ENCODE measurements at places on chromosomes 3 and 15.

DNA sequence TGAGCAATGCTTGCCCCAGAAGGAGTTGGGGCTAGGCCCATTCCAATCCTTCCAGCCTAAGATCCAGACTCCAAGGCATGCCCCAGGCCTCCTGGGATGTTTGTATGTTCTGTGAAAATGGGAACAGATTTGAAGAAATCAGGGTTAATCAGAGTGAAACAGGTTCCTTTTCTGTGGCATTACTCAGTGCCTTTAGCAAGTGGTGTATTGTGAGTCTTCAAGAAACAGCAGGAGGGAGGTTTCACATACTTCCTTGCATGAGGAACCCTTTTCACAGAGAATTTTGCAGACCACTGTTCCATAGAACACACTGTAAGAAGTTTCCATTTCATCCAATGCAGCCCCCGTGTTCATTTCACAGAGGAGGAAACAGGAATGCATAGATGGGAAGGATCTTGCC is 8.4 kb upstream of the CDC25A start:
- no peak for DNase-seq

DNA sequence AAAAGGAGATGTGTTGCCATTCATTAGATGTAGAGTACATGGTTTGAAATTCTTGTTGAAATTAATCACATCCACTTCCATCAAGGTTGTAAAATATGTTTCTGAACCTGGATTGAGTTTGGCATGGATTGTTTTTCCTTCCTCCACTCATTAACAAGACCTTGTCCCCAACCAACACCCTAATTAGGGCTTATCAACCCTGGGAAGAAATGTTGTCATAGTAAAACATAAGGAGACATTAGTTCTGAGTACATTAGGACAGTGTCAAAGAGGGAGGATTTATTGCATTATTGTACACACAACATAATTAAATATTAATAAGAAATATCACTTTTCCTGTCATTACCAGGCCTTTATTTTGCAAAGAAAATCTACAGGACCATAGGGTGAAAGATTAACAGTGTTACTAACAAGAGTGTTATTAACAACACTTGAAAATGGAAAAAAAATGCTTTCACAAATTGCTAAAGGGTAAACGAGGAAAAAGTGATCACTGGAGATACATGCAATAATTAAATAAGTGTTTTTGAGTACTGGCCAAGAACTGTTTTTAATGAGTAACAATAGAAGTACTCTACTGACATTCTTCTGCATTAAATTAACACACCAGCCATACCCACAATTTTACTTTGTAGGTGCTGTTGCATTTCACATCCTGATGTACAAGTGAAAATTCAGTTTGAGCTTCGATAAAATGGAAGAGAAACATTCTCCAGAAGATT is 30.4 kb upstream of the WDR72 start:
- DNase-seq, result no peak

- no peak for DNase-seq
Observed at GRCh38 chr15:38538328-38539007, 26.1 kb downstream of the RASGRP1 start.

DNA sequence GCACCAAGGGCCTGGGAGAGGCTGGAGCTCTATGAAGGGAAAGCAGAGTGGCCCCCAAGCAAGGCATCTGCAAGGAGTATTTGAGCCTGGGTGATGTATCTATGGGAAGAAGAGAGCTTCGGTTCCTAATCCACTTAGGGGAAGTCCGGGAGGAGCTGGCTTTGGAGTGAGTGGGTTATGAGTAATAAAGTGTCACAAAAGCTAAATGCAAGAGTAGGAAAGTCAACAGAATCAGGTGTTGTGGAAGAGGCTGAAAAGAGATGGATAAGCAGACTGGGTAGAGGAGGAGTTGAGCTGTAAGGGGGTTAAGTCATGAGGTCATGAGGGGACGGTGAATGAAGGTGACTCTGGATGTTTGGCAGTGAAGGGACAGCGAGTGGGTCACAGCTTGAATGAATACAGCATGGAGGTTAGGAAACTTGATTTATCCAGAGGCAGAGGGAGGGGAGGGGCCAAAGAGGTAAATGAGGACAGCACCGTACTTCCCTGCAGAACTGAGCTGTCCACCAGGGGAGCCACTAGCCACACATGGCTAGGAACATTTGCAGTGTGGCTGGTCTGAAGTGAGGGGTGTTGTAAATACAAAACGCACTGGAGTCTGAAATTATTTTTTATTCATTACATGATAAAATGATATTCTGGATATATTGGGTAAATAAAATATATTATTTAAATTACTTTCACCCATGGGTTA is 83.3 kb downstream of the ADCY5 start:
- peak; percentile 61 for DNase-seq

DNA sequence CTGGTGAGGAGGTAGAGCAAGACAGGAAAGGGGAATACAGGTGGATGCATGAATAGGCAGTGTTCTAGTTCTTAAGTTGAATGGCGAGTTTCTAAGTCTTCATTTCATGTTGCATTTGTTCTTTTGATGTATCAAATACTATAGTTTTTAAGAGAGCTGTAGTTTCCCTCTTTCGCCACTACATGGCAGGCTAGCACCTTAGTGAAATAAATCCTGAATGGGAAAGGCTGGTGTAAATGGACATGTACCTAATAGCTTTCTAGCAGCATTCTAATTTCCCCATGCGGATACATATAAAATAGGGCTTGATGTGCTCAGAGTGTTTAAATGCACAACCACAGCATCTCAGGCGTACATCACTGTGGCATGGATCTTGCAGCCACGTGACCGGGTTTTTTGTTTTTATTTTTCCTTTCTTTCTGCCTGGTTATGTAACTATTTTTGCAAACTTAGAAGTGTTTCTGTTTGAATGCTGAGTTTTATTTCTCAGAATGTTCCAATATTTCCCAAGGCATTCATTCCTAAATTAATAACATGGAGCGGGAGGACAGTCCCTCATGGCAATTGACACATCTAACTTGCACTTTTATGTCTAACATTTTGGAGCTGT is 23.5 kb upstream of the CLN6 start:
- peak; percentile 90 for DNase-seq

DNA sequence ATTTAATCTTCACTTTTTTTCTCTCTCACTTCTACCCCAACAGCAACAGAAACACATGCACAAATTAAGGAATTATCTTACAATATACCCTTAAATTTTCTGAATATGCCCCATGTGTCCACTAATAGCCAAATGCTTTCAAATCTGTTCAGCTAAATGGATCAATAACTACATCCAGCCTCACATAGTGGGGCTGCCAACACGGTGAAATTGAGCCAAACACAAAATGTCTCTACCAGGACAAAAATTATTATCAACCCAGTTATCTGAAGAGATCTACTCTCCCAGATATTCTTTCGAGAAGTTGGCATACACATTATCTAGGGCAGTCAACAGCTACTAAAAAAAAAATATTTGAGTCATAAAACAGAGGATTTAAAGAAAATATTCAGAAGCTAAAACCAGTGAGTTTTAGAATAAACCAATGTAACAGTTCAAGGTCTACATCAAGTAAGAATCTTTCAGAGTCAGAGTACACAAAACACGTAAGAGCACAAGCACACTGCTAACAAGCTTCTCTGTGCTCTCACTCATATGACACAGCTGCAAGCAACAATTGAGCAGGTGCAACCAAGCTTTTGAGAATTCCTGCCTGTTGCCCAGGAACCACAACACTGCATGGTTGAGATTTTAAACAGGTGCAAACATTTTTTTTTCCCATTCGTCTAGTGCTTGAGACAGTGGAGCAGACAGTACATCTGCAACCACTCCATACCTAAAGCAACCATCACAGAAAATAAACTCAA is 247.7 kb downstream of the ZBTB20 start:
- no peak for DNase-seq

DNA sequence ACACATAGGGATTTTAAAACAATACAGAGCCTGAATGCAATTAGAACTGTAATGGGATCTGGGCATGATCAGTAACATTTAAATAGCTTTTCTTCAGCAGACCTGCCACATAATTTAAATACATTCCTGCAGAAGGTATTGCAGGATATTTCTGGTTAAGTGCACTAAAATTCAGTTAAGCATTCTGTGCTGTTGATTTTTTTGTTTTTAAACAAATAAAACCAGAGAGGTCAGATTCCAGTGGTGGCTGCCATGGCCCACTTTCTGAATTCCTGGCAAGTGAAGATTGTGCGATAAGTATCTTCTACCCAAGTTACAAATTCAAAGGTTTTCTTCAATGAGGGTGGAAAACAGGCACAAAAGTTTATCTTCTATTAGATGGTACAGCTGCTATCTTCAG is 98.7 kb downstream of the RAP2B start:
- no peak for DNase-seq

GRCh38 chr3:136427236-136427635 is 177.1 kb downstream of the PCCB start:
- no peak for DNase-seq

- no peak for DNase-seq
Observed at GRCh38 chr15:51558411-51558810, 64.2 kb downstream of the DMXL2 start.

GRCh38 chr15:38991701-38992100 is 427.1 kb upstream of the RASGRP1 start:
- no peak for DNase-seq

DNA sequence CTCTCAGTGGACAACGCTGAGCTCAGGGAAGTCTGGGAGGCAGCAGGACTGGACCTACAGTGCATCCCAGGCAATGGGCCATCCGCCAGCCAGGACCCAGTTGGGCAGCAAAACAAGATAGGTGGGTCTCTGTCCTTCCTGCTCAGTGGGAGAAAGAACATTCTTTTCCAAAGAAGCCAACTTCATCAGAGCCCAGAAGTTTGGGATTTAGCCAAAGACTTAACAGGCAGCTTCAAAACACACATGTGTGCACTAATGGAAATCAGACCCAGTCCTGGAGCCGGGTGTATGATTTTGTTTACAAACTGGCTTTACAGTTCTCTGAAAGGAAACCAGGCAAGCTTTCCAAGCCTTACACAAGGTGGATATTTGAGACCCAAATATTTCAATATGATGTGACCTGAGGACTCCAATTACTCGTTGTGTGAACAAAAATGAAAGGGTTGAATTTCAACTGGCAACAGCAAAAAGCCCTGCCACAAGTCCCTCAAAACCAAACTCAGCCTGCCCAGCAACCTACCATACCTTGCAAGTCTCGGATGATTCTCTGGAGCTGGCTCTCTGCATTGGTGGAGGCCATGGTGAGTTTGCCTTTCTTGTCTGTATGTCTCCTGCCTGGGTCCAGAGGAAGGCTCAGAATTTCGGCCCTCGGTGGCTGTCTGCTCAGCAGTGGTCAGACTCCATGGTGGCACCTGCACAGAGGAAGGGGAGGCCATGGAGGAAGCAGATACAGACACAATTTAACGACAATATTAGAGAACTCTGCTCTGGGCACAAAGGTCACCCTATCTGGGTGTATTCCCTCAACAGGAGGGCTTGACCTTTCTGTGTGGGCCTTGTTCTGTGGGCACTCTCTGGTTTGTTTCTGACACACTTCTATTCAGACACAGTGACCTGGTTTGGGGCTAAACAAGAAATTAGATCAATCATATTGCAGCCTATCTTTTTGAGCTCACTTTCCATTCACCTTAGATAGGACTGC is 11.0 kb downstream of the FYCO1 start:
- no peak for DNase-seq

DNA sequence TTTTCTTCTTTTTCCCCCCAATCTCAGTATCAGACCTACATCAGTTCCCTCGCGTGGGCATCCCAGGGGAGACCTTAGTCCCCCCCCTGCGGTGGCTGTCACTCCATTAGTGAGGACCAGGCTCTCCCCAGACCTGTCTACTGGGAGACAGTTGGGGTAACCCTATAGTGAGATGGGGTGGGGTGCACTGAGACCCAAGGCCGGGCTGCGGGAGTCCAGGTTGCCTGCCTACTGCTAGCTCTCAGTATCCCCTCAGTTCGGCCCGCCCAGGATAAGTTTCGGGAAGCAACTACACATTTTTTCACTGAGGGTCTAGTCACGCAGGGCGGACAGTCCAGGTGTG is 671 bp upstream of the DCUN1D1 start:
- no peak for DNase-seq
